Stimulated activated CD4-positive, alpha-beta T cell treated with anti-CD3 and anti-CD28 coated beads, Interleukin-1b, Interleukin-23, amount 100 ng/mL, for 4 hours (primary cell): ENCODE measurements at places on chromosomes 1 and 21.

DNA sequence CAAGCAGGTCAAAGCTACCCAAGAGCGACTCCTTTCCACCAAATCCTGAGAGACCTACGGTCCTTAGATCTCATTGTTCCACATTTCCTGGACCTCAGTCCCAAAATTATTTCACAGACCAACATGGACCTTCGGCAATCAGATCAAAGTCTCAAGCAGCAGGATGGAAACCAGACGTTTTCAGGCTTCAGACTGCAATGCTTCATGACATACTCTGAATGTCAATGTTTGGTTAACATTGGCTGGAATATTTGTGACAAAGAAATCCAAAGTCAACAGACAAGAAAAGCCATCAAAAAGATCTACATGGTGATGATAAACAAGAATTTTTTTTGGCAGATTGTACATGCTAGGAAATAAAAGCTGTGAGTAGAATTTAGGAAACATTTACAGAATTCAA is 1057.3 kb downstream of the ADGRL2 start:
- no peak for DNase-seq

GRCh38 chr1:1938613-1939295 is 19.7 kb upstream of the TMEM52 start:
- DNase-seq, result no peak

- no peak for DNase-seq
Measured at GRCh38 chr1:3831689-3832088, 25.3 kb downstream of the CEP104 start.

GRCh38 chr1:11746092-11746491 is 10.2 kb downstream of the AGTRAP start:
- DNase-seq, result no peak

GRCh38 chr1:83932693-83933092 is 66.2 kb downstream of the TTLL7 start:
- no peak for DNase-seq

GRCh38 chr1:160779626-160780397 is 16.2 kb upstream of the LY9 start:
- DNase-seq, result peak; percentile 22

- DNase-seq, result no peak
Measured at GRCh38 chr21:31952828-31953227, 80.0 kb downstream of the HUNK start.

GRCh38 chr1:53871221-53871620 is 18.4 kb downstream of the YIPF1 start:
- no peak for DNase-seq

DNA sequence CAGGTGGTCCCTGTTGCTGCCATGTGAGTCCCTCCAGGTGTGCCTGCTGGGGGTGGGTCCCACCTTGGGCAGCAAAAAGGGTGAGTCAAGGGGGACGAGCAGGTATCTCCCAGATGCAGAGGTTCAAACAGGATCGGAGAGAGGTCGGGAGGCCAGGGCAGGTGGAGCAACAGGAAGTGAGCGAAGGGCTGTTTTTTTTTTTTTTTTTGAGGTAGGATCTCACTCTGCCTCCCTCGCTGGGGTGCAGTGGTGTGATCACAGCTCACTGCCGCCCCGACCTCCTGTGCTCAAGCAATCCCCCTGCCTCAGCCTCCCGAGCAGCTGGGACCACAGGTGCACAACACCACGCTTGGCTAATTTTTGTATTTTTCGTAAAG is 39.4 kb downstream of the SLC2A7 start:
- no peak for DNase-seq

GRCh38 chr1:33007190-33008050 is 29.3 kb downstream of the AK2 start:
- DNase-seq, result no peak

DNA sequence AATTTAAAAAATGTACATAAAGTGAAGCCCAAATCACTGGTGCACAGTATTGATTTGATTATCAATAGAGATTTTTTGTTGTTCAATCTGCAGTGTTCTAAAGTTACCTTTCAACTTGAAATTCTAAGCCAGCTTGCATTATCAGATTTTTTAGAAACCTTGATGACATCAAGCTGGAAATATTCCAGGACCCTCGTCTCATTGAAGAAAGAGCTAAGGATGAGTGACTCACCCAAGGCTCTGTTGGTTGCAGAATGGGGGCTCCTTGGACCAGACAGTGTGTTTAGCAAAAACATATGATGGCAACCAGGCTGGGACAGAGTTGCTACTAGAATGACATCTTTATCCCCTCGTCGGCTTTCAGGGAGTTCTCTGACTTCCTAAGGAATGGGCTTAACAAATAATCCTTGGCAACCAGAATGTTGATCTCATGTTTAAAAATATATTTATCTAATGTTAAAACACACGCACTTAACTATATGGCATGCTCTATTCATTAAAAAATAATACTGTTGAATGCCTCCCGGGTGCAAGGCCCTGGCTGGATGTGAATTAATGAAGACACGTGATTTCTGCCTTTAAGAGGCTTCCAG is 79.7 kb downstream of the RUNX3 start:
- no peak for DNase-seq

DNA sequence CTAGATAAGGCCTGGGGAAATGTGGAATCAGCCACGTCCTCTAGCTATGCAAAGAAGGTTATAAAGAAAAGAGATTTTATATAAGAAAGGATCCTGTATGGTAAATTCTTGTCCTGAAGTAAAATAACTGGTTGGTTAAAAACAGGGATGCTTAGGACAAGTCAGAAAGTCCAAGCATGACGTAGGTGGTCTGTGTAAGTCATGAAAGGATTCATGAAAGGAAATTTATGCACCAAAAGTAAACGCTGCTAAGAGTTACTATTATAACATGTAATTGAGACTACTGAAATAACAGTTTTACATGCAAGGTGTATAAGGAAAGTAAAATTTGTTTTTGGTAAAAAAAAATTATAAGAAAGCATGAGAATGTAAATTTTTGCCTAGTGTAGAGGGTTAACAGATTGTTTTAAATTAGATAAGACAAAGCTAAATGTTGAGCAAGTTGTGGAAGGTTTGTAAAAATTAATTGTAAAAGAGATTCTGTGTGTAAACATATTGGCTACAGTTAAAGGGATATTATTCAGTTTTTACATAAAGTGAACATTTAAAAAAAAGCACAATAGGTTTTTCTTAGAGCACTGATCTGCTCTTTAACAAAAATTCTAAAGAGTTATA is 43.9 kb downstream of the PIGK start:
- no peak for DNase-seq
